NCI-H1694 treated with DMSO at 0.1 percent for 48 hours (cell line): ENCODE measurements at places on chromosomes 3 and 15.

DNA sequence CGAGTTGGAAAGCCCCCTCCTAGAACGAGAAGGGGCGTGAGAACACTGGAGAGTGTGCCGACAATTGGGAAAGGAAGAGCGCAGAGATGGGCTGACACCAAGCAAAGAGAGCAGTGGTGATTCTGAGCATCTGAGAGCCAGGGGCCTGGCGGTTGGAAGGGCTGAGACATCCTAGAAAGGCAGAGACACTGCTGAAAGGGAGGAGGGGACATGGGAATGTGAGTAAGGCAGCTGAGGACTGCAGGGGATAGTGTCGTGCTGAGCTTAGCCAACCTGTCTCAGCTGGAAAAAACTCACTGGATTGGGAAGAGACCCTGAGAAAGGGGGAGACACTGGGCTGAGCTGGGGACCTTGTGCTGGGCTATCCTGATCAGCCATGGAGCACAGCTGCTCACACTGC is 58.1 kb upstream of the SLC6A6 start:
- no peak for DNase-seq

GRCh38 chr15:91408476-91409076 is 308.5 kb downstream of the SV2B start:
- DNase-seq = no peak

DNA sequence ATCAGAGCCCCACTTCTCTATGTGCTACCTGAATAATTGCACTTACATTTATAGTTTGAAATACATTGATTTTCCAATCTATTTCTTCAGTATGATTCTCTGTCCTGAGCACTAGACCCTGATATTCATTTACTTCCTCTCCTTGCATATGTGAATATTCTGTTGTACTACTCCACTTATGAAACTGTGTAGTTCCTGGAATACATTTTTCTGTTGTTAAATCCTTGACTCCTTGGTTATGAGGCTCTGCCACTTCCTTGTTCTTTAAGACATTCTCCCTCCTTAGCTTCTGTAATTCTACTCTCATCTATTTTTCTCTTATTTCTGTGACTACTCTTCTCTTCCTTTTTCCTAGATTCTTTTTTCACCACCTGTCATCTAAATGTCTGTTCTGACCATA is 12.9 kb upstream of the MGA start:
- DNase-seq = no peak

GRCh38 chr3:133042778-133043177 is 4.6 kb downstream of the TMEM108 start:
- DNase-seq = no peak

- no peak for DNase-seq
Observed at GRCh38 chr3:102941786-102942185, 507.0 kb downstream of the ZPLD1 start.

DNA sequence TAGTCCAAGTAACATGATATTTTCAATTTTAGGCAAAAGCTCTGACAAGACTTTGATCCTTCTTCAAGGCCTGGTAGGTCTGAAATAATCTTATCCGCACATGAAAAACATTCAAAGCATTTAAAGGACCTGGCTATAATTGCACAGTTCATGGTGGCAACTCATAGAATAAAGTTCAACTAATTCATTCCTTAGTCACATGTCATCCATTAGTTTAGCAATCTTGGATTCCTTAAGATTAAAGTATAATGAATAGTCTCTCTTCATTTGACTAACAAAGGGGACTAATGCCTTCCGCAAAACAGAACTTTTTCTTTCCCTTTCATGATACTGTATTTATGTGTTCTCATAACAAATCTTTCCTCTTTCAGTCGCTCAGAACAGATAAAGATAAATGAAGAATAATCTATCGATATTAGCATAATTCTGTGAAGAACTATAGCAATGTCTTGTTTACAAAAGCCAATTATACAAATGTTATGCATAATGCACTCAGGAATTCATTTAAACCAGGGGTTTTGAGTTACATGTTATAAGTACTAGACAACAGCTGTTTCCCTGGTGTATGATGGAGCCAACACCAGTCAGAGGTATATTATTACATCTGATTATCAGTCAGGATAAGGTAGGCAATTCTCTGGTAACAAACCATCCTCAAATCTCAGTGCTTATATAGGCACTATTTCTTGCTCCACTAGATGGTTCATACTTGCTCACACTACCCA is 172.5 kb downstream of the POTEB3 start:
- DNase-seq = no peak

DNA sequence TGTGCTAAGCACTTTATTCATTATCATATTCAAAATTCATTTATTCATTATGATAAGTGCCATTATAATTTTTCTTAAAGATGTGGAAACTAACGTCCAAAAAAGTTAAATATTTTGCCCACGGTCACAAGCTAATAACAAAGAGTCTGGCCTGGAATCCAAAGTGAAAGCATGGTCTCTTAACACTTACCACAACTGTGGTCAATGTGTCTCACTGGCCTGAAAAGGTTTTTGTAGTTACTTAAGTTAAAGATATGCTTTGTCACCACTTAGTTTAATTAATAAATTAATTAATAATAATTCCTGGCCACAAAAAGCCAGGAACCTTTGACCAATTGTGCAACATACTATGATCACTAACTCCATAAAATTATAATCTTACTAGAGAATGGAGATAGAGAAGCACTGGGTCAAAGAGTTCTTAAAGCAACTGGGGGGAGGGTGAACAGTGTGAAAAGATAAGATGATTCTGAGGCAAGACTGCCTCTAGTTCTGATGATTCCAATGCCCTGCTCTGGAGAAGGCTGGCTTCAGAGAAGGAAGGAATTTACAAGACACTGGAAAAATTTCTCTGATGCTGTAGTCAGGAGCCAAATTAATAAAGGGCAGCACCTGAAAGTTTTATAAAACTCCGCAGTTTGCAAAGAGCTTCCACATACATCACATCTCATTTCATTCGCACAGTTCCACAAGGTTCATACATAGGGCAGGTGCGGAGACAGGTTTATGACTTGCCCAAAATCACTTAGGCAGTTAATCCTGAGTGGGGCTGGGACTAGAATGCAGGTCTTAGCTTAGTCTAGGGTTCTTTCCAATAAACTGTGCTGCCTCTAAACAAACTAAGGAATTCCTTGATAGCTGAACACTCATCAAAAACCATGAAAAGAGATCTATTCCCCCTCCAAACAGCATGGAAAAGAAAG is 32.5 kb downstream of the NPTN start:
- DNase-seq = no peak

DNA sequence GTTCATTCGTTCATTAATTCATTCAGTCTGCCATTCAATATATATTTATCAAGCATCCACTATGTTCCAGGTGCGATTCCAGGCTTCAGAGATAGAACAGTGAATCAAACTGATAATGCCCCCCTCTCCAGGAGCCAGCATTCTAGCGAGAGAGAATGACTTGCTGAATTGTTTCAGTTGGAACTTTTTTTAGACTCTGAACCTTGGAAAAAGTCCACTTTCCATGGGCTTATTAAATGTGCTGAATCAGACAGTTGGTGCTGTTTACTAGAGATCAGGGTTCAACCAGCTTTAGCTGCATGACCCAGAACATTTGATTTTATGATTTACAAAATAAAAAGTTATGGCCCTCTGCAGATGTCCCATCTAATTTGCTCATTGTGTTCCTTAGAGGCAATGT is 213.2 kb downstream of the THSD4 start:
- DNase-seq = no peak

DNA sequence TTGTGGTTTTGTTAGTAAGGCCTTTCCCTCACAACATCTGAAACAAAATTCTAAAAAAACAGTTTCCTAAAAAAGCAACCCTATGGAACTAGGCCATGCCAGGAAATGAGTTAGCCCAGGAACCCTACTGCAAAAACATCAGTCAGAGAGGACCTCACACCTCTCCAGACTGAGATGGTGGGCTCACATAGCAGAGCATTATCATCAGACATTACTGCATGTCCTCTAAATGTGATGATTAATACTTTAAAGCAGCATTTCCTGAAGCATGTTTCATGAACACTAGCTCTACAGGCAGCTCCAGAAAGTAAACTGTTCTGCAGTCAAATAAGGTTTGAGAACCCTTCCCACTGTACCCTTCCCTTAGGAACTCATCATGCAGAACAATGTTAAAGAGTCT is 232.3 kb upstream of the MRPL3 start:
- DNase-seq = no peak

DNA sequence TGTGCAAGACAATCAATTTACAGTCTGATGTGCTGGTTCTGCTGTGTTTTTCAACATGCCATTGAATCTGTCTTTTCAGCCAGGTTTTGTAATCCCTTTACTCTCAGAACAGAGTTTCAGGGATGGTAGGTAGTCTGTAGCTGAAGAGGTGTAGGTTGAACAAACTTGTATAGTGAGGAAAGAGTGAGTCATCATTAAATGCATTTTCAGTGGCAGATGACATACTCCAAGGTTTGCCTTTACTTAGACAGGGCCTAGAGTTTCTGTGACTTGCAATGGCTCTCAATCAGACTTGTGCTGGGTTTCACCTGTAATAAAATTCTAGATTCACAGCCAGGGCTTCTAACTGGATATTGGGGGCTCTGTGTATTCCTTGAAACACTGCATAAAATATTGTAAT is 94.6 kb downstream of the CYP19A1 start:
- no peak for DNase-seq

DNA sequence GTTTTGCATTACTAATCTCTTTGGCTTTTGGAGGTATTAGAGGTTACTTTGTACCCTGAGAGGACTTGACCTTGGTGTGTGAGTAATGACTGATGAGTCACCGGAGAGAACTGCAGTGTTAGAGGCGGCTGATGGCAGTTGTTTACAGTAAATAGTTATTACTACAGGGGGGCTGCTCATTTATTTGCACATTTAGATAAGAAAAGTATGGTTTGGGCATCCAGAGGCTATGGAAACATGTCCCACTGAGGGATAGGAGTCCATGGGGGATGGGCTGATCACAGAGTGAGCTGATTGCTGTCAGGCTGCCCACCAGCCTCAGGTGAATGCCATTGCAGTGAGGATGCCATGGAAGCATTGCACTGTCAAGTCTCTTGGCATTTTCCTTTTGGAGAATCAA is 17.3 kb upstream of the STAC start:
- no peak for DNase-seq

DNA sequence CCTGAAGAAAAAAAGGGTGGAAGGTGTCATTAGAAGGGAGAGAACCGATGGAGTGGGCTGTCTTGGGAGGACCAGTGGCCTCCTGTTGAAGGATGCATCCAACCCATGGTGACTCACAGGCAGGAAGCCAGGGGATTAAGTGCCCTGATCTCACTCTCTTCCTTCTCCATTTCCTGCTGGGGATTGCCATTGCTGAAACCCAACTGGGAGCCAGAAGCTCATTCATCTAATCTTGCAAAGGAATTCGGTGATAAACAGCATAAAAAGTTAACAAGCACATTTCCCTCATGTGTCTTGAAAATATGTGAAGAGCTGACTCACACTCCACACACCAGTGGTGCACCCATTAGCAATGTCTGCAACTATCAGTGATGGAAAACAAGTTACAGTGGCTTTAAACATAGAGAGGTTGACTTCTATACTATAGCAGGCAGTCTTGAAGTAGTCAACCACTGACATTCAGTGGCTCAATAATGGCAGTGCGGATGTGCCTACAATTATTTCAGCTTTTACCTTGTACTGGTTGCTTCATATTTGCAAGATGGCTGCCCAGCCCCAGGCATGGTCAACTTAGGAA is 12.8 kb upstream of the CSRNP1 start:
- no peak for DNase-seq

- no peak for DNase-seq
Observed at GRCh38 chr3:159882367-159882766, 106.3 kb upstream of the IL12A start.

- no peak for DNase-seq
Observed at GRCh38 chr3:111594781-111595180, 365 bp downstream of the ZBED2 start.

DNA sequence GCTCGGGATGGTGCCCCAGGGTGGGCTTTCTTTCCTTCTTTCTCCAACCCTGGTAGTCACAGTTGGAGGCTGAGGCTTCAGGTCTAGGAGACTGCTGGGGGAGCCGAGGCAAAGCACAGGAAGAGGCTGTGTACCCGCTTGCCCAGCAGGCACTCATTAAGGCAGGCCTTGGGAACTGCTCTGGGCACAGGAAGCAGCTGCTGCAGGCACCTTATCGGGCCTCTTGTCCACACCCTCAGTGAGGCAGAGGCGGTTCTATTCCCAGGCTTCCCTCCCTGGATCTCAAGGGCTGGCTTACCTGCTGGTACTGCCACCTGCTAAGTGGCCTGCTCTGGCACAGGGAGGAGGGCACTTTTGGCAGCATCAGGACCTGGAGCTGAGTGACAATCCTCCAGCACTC is 15.8 kb upstream of the GRM2 start:
- DNase-seq = no peak

- no peak for DNase-seq
Observed at GRCh38 chr3:101685870-101686307, 629 bp downstream of the RPL24 start.

DNA sequence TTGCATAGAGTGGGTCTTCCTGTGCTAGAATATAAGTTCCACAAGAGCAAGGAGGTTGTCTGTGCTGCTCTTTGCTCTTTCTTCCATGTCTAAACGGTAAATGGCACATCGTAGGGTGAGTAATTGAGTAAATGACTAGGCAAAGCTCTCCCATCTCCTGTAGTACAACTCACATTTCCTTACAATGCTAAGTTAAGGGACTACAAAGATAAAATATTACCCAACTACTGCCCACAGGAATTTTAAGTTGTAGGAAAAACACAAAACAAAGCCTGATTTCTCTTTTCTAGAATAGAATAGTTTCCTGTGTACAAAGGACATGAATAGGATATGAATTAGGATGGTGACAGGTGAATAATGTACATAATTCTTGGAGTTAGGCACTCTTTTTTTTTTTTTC is 19.9 kb upstream of the LRIG1 start:
- no peak for DNase-seq

DNA sequence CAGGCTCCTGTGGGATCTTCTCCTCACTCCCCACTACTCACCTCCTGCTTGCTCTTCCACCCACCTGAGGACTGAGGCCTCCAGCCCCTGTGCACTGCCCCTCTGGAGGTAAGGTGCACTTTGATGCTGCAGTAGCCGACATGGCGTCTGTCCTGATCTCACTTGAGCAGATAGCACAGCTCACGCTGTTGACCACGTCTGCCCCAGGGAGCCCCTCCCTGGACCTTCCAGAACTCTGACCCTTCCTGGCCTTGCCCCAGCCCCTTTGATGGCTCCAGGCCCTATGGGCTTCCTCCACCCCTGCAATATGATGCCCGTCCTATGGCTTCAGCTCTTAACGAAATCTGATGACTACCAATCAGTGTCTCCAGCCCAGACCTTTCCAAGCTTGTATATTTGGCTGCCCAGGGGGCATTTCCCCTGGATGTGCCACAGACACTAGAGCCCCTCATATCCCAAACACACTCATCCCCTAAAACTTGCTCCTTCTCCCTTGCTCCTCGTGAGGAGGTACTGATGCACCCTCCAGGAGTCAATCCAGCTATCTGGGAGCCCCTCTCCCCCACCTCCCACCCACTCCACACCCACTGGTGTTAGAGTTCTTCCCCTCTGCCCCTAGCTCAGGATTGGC is 27.1 kb downstream of the KY start:
- DNase-seq = no peak

- no peak for DNase-seq
Observed at GRCh38 chr3:30986551-30986950, 92.1 kb upstream of the GADL1 start.
